ENCODE measurements at places on chromosomes 11 and 22.
A peak's percentile ranks its signal among the peaks of the same experiment; 100 is the strongest.

DNA sequence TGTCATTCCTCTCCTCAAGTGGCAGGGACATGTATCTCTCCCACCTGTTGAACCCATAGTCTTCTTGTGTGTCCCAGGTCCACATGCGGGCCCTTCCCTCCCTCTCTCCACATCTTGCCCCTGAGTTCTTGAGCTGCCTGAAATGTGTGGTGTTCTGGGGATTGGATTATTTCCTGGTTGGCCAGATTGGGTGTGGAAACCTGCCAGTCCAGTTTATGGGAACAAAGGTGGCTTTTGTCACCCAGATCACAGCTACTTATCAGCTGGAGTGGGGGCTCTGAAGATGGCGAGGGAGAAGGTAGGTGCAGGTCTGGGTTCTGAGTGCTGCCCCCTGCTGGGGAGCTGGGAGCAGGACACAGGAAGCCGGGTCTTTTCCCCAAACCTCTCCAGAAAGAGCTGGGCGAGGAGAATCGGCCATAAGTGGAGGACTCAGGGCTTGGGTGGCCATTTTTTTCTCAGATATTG is 14.2 kb downstream of the DTX4 start:
- DNase-seq = peak; percentile 80

DNA sequence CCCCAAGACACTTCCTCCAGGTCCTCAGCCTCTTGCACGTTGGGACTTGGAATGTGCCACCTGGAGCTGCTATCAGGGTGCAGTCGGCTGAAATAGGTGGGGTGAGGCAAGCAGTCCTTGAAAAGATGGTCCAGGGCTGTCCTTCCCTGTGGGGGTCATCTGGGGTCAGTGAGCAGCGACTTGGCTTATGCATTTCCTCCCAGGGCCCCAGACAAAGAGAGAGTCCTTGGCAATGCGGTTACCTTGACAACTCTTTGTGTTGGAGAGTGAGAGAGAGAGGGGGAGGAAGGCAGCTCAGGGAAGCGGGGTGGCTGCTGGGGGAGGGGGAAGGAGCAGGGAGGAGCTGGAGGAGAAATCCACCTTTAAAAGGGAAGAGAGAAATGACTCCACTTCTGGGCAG is 93.8 kb downstream of the MIAT start:
- DNase-seq = no peak

DNA sequence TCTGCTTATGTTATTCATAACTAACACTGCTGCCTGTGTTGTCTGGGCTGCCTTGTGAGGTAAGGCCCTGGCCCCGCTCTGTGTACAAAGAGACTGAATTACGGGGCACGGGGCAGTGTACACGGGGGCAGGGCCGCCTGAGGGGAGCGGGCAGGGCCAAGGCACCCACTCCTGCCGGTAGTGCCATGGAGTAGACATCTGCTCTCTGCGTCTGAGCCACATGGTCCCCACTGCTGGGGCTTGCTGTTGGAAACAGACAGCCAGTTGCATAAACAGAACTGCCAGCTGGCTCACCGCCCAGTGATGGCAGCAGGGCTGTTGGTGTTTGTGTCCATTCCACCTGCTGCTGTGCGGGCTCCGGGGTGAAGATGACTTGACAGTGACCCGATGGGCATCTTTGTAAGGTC is 19.8 kb downstream of the FAM118A start:
- no peak for DNase-seq

- no peak for DNase-seq
Observed at GRCh38 chr11:45704635-45705034, 39.2 kb upstream of the CHST1 start.

DNA sequence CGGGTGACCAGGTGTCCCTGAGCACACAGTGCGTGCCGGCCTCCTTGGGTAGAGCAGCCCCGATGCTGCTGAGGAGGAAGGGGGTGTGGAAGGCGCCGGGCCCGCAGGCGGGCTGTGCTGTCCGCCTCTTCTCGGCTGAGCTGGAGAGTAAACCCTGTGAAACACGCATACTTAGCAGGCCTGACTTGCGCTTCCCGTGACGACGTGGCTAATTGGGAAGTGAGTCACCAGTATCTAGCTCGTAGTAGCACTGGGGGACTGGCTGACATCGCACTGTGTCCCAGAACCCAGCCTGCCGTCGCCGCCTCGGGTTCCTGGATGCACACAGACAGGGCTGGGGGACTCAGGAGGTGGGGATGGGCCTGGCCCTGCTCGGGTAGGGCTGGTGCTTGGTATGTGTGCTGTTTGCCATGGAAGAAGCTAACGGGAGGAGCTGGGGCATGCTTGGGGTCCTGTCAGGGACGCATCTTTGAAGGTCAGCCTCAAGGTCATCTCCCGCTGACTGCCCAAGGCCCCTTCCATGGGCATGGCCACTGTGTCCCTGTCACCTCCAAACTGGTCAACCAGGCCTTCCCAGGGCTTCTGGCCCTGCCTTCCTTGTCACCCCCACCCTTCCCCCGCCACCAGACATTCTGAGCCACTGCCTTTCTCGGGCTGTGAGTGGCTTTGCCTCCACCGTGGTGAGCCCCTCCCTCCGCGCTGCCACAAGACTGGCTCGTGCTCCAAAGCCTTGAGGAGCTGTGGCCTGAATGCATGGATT is 1327.0 kb downstream of the BRD1 start:
- DNase-seq = no peak

DNA sequence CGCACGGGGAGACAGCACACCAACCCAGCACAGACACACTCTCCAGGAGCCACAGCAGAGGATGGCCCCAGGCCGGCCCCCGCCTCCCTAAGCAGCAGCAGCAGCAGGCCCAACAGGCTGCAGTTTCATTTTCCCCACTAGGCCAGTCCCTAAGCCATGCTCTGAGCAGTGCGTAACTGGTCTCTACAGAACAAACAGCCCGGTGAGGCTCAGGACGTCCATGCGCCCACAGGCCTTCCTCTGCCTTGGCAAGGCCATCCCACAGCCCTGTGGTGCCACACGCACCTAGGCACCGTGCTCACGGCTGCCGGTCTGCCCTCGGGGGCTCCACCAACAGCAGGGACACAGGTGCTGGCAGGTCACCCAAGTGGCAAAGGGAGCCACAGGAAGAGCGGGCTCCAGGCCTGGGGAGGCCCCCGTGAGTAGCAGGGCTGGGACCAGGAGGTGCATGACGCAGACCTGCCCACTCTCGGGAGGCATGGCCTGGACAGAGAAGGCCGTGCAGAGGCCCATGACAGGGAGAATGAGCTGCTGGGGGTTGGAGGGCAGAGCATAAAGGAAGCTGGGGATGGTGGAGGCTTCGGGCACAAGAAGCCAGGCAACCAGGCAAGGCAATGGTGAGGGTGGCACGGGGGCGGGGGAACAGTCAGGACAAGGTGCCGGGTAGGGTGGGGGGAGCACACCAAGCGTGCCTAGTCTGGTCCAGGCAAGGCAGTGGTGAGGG is 1.4 kb upstream of the MOB2 start:
- peak; percentile 63 for DNase-seq

DNA sequence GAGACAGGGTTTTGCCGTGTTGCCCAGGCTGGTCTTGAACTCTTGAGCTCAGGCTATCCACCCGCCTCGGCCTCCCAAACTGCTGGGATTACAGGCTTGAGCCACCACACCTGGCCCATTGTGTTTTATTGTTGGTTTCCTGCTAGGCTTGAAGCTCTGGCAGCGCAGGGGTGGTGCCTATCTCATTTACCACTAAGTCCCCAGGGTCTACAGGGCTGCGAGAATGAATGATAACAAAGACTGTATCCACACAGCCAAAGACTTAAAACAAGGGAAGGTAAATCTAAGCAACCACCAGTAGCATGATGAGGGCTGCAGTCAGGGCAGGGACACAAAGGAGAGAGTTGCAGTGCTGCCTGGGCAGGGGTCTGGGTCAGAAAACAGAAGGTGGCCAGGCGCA is 37.3 kb upstream of the XBP1 start:
- DNase-seq = no peak

GRCh38 chr22:31625661-31626426 is 36.2 kb downstream of the PISD start:
- no peak for DNase-seq

- peak; percentile 88 for DNase-seq
Observed at GRCh38 chr11:59560702-59561473, 49.5 kb downstream of the OR4D9 start.

GRCh38 chr11:4763096-4763495 is 6.6 kb downstream of the OR51F1 start:
- DNase-seq = no peak

DNA sequence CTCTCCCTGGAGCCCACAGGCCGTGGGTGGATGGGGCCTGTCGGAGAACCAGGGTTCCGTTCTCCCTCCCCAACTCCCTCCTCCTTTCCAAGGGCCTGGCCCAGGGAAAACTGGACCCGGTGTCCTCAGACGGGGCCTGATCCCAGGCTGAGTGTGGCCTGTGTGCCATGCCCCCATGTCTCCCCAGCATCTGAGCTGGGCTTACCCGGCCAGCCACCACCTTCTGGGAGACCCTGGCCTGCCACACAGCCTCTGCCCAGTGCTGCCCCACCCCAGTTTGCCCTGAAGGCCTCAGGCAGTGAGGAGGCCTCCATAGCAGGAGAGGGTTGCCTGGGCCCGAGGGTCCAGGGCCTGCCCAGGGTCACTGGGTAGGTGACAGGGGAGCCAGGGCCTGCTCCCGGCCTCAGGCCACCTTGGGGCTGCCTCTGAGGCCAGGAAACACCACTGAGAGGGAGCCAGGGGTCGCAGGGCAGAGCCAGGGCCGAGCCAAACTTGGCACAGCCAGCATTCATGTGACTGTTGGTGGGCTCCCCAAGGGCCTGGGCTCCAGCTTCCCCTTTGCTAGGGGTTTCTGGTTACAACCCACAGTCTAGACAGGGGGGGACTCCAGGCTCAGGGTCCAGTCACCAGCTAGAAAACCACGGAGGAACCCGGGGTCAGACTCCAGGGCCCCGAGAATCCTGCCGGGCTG is 590 bp upstream of the IFITM10 start:
- DNase-seq = peak; percentile 33

GRCh38 chr11:78203184-78203583 is 14.5 kb downstream of the USP35 start:
- no peak for DNase-seq

GRCh38 chr11:128222245-128222884 is 365.0 kb downstream of the ETS1 start:
- DNase-seq = no peak

- DNase-seq = peak; percentile 81
Observed at GRCh38 chr11:18775492-18776292, 15.9 kb downstream of the PTPN5 start.

DNA sequence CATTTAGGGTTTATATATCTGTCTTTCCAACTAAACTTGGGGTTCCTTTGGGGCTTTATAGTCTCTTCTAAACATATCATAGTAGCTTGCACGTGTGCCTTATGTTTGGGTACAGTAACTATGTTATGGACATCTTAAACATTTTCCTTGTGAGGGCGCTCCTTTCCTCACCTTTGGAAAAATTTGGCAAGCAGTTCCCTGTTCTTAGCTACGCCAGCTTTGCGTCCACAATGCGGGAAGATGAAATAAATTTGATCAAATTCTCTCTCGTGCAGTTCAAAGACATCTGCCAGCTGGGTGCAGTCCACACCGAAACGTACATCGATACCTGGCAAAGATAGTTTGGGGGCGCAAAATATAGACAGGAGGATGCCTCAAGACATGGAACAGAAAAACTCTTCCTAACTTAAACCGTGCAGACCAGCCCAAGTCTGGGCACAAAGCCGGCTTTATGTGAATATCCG is 548 bp downstream of the FDXACB1 start:
- no peak for DNase-seq

DNA sequence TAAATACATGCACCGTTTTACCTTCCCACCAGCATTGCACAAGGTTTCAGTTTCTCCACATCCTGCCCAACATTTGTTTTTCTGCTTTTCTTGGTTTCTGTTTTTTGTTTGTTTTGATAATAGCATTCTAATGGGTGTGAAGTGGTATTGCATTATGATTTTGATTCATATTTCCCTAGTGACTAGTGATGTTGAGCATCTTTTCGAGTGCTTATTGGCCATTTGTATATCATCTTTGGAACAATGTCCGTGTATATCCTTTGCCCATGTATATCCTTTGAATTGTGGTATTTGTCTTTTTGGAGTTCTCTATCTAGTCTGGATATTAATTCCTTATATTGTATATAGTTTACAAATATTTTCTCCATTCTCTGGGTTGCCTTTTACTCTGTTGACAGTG is 2914.8 kb upstream of the OR11H1 start:
- no peak for DNase-seq

- DNase-seq = peak; percentile 73
Observed at GRCh38 chr11:110000031-110000502, 93.1 kb upstream of the ZC3H12C start.

DNA sequence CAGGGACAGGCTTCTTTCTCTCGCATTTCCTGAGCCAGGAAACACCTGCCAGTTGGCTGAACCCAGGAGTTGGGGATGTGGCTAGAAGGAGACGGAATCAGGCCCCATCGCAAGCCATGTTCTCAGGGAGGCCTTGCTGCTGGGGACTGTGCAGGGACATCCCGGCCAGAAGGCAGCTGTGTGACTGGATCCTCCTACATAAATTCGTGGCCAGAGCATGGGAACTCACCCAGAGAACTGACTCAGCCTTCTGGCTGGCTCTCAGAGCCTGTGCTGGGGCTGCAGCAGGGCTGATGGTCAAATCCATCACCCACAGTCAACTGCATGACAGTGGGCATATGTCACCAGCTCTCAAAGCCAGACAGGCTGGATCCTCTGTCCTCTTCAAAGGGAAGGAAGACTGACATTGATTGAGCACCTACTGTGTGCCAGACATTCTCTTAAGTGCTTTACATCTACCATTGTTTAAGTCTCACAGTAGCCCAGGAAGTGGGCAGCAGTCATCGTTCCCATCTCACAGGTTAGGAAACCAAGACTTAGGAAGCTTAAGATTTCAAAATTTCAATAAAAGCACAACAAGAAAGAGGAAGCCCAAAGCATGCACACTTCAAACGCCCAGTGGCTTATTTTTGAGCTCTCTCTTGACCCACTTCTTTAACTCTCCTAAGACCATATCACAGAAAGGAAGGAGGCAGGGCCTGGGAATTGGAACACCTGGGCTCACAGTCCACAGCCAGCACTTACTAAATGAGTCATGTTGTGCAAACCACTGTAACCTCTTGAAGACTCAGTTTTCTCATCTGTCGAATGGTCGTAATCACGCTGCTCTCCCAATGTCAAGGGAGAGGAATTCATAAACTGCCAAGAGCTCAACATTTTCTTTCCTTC is 30.9 kb upstream of the CACNG2 start:
- DNase-seq = peak; percentile 66

DNA sequence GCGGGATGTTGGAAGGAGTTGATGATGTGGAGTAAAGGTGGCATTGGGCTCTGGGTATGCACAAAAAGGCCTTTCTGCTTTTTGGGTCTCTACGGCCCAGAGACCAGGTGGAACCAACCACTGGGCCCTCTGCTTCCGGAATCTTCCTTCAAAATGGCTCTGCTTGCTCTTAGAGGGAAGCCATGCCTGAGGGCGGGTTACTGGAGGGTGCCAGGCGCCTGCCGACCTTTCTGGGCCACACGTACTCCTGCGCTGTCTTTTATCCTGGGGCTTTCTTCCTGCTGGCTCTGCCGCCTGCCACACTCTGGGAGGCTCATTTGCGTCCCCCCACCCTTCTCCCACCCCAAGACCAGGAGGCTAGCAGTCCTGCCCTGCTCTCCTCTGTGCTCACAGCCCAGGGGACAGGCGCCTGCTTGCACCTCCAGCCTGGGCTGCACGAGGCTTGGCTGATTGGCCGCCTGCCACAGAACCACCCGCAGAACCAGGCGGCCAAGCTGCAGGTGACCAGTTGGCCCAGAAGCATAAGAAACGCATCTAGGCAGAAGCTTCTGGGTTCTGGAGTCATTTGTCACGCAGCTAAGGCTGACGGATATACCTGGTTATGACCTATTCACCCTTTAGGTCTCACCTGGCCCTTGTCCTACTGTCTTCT is 536.9 kb downstream of the TBC1D22A start:
- DNase-seq = peak; percentile 28

All from GM13976 (cell line).